ENCODE measurements at places on chromosomes 11 and 22. TPM values are rescaled to one million over a fixed set of nuclear protein-coding genes. Genes with fewer than 3 reads are reported as not detected.

GRCh38 chr11:79437278-79437980, 3.4 kb downstream of the TENM4 start:
- DNase-seq: peak; percentile 77
- H3K4me3 ChIP-seq: peak overlapping the region; percentile 42
- peaks cover 74% of the 10 kb centered on the region for H3K27me3 ChIP-seq
- peaks cover 29% of the 10 kb centered on the region for H3K4me1 ChIP-seq

GRCh38 chr11:61327669-61328071, 5.2 kb downstream of the DDB1 start:
- H3K36me3 ChIP-seq: peaks cover 77% of the 10 kb centered on the region
- H3K4me3 ChIP-seq: no peak overlapping the region
- H3K27me3 ChIP-seq: no peaks in the 10 kb centered on the region
- peaks cover 18% of the 10 kb centered on the region for H3K4me1 ChIP-seq
- no peak for DNase-seq

- H3K4me3 ChIP-seq: no peak overlapping the region
- H3K27ac ChIP-seq: no peak overlapping the region
- no peak for DNase-seq
- H3K36me3 ChIP-seq: no peaks in the 10 kb centered on the region
Measured at GRCh38 chr22:27064386-27064785, 407.0 kb downstream of the MIAT start.

The KCNQ1 gene
- 52.9 TPM for total RNA-seq

DNA sequence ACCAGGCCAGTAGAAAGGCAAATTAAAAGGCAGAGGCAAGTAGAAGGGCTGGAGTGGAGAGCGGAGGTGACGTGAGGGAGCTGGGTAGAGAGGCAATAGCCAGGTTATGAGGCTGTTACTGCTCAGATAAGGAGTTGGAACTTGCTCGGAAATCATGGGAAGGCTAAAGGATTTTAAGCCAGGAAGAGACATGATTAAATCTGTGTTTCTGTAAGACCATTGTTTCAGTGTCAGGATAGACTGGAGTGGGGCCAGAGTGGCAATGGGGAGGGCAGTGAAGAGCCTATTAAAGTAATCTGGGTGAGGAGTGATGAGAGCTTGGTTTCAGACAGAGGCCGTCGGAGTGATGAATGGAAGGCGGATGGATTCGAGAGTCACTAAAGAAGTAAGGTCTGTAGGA, 39.0 kb downstream of the GRAMD1B start:
- H3K27me3 ChIP-seq: no peaks in the 10 kb centered on the region
- H3K4me1 ChIP-seq: no peaks in the 10 kb centered on the region
- no peak overlapping the region for H3K4me3 ChIP-seq
- H3K36me3 ChIP-seq: no peaks in the 10 kb centered on the region
- H3K27ac ChIP-seq: no peak overlapping the region

GRCh38 chr11:112300094-112300786, 39.6 kb upstream of the PLET1 start:
- H3K4me3 ChIP-seq: no peak overlapping the region
- H3K4me1 ChIP-seq: peaks cover 8% of the 10 kb centered on the region
- DNase-seq: no peak
- H3K36me3 ChIP-seq: no peaks in the 10 kb centered on the region

The C22orf23 gene
- not detected for total RNA-seq

DNA sequence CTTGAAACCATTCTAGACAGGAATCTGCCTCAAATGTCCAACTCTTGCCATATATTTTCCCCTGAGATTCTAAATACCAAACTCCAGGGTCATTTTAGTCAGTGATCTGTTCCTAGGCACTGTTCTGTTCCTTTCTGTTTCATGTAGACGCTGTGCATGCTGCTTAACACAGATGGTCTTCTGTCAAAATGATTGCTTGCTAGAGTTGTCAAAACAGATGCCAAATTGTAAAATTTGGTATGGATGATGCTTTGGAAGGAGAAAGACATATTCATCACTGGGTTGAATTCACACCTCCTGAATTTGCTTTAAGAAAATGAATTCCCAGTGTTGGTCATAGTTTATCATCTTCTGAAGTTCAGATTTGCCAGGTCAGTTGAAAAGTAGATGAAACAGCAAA, 425.9 kb downstream of the ETS1 start:
- peaks cover 6% of the 10 kb centered on the region for H3K4me1 ChIP-seq
- DNase-seq: no peak
